ENCODE measurements at places on chromosomes 16 and 17.

DNA sequence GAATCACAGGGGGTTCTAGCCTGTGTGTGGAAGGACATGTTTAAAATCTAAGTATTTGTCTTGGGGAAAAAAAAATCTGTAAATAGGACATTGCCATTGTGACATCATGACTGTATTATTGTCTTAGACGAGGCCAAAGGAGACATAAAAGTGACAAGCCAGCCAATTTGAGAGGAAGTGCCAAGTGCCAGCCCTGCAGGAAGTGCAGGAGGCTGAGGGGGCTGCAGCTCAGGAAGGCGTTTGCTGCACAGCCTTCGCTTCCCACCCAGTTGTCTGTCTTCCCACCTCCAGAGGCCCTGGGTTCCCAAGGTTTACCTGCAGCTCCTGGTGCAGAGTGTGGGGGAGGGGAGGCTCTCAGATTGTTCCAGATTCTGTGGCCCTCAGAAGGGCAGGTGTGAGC, 1.3 kb downstream of the ADCY7 start:
- DNase-seq, result no peak

GRCh38 chr17:43717913-43718312, 40.7 kb downstream of the SOST start:
- no peak for DNase-seq

DNA sequence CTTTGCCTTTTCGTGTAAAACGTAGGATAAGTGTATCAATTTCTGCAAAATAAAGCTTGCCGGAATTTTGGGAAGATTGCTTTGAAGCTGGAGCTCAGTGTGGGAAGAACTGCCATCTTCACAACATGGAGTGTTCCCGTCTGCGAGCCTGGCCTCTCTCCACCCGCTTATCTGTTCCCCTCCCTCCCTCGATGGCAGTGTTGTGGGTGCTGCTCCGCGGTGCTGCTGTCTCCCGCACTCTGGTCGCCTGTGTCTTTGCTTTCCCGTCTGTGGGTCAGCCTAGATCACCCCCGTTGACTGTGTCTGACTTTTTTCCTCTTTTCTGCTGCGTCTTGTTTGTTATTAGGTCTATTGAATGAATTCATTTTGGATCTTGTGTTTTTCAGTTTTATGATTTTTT, 17.0 kb downstream of the ACSF3 start:
- no peak for DNase-seq

DNA sequence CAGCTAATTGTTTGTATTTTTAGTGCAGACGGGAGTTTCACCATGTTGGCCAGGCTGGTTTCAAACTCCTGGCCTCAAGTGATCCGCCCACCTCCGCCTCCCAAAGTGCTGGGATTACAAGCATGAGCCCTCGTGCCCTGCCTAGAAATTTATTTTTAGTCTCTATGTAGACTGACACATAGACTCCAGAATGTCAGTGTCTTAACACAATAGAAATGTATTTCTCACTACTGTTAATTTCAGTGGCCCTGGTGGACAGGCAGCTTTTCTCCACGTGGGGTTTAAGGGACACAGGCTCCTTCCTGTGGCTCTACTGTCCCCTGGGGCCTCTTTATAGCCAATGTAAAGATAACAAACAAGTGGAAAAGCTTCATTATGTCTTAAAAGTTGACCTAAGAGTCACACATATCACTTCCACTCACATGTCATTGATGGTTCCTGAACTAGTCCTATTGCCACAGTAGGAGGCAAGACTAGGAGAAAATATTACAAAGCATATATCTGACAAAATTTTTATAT, 43.8 kb downstream of the COPRS start:
- no peak for DNase-seq

- DNase-seq, result no peak
These were observed 26.4 kb upstream of the RPL38 start for GRCh38 chr17:74177018-74177450.

Data from caudate nucleus (tissue), 63 donors.